ENCODE measurements at places on chromosomes 1 and 21.

DNA sequence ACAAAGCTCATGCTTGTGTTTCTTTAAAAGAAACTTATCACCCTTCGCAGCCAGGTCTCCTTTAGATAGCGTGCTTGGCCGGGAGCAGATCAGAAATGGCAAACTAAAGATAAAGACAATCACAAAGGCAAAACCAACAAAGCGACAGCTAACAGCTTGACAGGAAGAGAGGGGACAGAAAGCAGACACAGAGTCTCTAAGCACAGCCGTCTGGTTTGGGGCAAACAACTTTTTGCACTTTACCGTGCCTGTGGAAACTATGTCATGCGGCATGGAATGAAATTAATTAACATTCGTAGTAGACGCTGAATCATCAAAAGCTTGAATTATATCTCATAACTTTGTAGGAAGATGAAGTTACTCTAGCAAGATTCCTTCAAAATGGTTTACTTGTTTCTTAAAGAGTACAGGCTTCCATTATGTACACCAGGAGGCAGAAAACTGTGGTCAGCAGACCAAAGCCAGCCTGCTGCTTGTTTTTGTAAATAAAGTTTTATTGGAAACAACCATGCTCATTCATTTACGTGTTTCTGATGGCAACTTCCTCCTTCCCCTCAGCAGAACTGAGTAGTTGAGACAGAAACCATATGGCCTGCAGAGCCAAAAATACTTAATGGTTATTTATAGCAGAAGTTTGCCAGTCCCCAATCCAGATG lies 183.2 kb downstream of the KIF26B start:
- no peak for DNase-seq

DNA sequence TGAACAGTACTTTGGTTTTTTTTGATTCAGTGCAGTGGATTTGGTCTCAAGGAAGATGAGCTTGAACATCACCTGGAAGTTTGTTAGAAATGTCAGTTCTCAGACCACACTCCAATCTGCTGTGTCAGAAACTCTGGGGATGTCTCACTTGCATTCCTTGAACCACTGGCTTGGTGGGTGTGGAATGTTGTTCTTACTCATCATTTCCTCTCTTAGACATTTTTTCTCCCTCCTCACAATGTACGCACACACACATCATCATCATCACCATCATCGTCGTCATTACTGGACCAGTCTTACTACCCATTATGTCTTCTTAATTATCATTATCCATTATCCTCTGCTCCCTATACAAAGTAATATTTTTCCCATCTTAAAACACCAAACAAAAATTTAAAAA lies 91.9 kb upstream of the KCNK2 start:
- DNase-seq, result no peak

DNA sequence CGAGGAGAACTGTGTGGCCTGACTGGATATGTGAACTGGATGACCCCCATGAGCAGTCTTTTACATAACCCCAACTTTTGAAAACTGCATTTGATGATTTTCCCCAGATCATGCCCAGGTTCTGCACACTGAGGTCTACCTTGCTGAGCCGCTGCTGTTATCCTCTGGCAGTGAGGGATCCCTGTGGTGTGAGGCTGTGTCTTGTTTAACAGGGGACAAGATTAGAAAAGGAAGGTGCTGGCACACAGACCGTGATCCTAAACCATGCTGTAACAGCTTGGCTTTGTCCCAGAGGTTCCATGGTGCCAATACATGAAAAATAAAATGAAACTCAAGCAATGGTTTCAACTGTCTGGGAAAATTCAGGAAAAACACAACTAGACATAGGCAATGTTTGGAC lies 134.2 kb downstream of the ZZZ3 start:
- DNase-seq, result no peak

DNA sequence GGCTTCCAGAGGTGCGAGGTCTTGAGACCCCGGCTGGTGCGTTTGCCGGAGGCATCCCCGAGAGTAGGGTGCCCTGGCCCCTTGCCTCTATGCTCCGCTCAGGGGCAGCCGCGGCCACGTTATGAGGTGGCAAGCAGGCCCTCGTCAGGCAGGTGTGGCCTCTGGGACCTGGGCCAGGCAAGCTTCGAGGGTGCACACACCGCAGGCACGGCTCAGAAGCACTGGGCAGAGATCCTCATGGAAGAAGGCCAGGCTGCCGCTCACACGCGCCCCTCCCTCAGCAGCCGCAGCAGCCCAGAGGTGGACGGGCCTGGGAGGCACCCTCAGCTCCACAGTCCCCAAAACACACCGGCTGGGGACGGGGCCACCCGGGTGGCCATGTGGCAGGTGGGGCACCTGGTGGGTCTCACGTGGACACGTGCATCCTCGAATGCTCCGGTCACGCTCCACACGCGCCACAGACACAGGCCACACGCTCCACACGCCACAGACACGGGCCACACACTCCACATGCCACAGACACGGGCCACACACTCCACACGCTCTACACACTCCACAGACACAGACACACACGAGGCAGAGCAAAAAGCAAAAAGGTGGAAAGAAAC lies 6.5 kb downstream of the SDF4 start:
- DNase-seq, result no peak

DNA sequence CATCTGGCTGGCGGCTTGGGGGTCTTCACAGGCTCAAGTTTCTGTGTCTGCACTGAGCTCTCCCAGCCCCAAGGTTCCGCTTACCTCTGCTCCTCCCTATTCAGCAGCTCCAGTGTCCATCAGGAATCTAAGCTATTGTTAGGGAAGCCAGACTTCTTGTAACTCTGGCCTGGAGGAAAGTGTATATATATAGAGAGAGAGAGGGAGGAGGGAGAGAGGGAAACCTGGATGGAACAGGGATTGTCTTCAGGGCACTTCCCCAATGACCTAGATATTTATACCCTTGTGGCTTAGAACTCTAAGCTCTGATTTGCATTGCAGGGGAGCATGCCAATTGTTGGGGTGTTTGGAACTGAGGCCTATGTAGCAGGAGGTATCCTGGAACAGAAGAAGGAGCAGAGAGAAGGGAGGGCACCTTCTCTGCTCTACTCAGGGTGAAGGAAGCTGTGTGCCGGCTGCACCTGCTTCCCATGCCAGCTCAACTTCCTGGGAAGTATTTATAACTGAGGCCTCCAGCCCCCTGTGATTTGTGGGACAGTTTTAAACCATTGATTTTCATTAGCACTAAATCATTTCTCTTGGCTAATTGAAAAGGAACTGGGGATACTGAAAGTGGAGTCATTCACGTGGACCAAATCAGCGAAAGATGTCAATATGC lies 70.9 kb downstream of the NAV1 start:
- DNase-seq, result no peak

DNA sequence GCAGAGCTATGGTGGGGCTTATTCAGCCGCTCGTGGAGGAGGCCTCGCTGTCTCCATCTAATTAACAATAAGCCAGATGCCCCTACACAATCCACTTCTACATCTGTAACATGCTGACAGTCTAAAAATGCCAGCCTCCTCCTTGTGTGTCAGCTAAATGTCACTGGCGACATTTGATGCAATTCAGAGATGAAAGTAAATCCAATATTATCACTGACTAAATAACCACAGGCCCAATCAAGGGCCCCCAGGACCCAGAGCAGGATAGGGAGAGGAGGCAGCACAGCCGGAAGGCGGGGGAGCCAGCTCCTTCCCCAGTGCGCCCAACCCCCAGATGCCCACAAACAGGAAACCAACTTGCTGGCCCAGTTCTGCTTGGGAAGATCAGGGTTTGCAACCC lies 76.6 kb downstream of the DMRTA2 start:
- no peak for DNase-seq

- peak; percentile 4 for DNase-seq
These were observed 169.8 kb upstream of the DUSP10 start for GRCh38 chr1:221911714-221912113.

DNA sequence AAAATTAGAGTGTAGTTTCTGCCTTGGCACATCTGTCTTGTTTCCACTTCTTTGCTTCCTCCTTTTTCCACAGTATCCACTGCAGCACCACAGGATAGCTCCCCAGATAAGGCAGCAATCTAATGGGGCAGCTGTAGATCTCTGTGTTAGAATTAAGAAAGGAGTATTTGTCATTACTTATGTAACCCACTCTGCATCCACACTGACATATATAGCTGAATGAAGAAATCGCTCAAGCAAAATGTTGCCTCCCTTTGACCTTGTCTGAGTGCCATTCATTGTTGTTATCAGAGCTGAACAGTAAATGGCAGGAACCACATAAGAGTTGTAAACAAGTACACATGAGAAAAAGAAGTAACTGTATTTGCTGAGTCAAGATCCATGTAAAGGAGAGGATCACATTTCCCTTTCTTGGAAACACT lies 45.9 kb upstream of the DPH5 start:
- DNase-seq, result no peak

DNA sequence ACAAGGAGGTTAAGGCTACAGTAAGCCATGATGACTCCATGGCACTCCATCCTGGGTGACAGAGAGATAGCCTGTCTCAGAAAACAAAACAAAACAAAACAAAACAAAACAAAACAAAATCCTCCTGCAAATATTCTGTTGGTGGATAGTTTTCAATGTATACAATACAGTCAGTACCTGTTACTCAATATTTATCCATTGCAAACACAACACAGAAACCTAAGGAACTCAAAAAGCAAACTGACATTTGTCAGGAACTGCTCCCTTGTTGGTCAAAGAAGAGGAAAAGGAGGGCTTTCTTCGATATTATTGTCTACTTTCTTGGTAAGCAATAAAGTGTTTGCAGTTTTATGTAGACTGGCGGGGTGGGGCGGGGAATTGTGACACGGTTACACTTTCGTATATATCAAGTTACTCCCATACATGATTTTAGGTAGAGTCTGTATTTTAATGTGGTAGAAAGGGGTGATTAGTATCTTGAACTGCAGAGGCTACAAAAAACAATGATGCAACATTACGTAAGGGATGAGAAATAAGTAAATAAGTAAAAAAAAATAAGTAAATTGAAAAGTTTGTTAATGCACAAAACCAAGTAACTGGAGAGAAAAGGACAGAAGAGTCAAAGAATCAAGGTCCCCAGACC lies 31.8 kb downstream of the APP start:
- DNase-seq, result no peak

GRCh38 chr1:175708787-175709186 lies 34.6 kb downstream of the TNR start:
- no peak for DNase-seq

DNA sequence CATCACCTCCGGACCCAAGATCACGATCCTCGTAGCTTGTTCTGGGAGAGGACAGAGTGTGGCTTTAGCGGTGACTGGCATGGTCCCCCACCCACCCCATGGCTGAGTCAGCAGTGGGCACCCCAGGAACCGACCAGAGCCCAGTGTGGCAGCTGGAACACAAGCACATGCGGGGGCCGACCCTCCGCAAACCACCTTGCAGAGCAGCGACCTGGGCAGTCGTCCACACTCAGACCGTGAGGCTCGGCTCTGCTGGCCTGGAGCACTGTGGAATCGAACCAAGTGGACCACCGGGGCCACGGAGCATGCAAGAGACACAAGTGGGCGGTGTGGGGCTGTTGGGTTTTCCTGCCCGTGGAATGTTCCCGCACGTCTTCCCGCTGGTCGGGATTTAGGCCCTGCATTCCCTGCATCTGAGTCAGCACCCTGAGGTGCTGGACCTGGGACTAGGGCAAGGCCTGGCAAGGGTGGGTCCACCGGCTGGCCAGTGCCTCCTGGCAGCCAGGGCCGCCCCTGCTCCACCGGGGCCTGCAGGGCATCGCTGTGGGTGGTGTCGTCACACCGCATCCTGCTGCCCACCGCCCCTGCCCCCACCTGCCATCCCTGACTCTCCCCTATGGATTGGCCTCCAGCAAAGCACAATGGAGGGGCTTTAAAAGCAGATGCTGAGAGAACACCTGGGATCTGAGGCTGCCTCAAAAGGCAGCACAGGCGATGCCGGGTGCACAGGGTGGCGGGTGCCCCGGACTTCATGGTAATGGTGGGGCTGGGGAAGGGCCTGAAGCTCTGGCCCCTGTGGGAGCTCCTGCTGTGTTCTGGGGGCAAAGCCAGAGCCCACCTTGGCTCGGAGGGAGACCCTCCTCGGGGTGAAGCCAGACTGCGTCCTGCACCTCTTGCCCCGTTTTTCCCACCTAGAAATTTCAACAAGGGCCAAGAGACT lies 18.5 kb downstream of the MORN1 start:
- DNase-seq, result no peak

DNA sequence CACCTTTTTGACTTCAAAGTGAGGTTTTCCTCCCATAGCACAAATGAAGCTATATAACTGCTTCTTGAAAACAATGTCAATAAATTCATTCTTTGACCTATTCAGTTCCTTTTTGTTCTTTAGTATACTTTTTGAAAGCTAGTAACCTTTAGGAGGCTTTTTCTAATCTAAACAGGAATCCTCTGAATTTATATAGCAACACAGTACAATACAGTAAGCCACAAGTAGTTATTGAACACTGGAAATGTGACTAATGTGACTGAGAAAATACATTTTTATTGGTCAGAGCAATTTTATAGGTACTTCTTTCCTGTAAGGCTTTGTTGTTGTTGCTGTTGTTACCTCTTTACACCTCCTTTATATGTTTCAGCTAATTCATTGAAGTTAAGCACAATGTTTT lies 49.8 kb downstream of the ADGRL2 start:
- DNase-seq, result no peak

DNA sequence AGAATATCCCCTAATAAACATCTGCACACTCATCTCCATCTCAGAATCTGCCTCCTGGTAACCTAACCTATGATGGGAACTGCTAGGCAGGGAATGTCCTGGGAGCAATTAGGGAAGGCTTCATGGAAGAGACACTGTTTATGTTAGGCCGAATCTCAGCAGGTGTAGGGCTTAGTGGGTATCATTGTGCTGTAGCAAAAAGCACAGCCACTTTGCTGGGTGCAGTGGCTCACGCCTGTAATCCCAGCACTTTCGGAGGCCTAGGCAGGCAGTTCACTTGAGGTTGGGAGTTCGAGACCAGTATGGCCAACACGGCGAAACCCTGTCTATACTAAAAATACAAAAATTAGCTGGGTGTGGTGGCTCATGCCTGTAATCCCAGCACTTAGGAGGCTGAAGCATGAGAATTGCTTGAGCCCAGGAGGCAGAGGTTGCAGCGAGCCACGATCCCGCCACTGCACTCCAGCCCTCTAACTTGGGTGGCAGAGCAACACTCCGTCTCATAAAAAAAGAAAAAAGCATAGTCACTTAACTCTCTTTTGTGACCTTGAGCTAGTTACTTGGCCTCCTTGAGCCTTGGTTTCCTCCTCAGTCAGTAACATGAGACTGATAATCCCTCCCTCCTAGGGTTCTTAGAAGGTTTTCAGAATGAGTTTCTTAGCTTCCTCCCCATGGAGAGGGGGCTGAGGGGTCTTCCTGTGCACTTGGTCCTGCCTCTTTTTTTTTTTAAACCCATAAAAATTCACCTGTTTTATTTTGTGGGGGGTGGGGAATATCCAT lies 3.5 kb downstream of the RAB42 start:
- DNase-seq, result no peak
